ENCODE measurements at places on chromosomes 2 and 18.

- no peak for DNase-seq
Measured at GRCh38 chr2:181672255-181673008, 7.9 kb downstream of the NEUROD1 start.

DNA sequence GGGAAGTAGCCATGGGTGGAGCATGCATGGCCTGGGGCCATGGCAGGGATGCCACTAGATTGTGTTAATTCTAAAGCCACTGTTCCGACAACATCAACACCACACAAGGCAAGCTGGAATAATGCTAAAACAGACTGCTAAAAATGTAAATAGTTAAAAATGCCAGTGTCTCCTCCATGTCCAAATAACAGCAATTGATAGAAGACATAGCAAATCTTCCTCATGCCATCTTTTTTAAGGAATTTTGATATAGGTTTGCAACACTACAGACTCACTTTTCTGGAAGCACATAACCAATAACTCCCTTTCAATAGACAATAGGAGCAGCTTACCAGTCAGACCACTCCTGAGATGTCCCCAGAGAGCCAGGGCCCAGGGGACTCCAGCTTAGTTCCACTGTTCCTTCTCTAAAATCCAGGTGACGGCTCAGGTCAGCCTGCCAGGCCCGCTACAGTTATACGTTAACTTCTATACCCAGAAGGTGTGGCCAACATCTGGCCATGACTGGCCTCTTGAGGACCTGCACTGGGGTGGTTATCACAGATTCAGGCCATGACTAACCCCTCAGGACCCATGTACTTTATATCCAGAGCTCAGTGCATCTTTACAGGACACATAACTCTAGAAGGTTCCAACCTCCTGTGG, 20.3 kb downstream of the TUBB6 start:
- no peak for DNase-seq

- DNase-seq, result no peak
Measured at GRCh38 chr18:55415258-55415871, 172.6 kb downstream of the TCF4 start.

- DNase-seq, result no peak
Measured at GRCh38 chr2:106885971-106886915, at the start of gene ST6GAL2. ST6GAL2 (minus strand) TSS chr2:106886167; CDS start chr2:106843977, 42,190 bp downstream.

DNA sequence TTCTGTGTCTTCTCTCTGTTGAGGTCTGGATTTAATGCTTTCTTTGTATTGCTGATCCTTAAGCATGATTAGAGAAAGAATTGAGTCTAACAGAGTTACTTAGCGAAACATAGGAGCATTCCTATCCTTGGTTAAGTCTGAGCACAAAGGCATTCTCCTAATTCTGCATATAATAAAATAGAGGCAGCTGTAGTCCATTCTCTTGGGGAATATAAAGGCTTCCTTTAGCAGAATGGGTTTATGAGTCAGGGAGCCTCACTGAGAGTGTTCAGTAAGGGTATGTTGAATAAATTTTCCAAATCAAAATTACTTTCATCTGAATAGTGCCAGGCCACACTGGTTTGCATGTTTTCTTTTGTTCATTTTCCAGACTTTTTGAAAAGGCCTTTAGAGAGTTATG, 101.5 kb downstream of the GALNT1 start:
- no peak for DNase-seq

All from NCI-H187 treated with DMSO at 0.1 percent for 48 hours (cell line).